Stimulated activated CD8-positive, alpha-beta memory T cell treated with anti-CD3 and anti-CD28 coated beads, Interleukin-2, amount 100 ng/mL, for 1 hour (primary cell): ENCODE measurements at places on chromosomes 7 and 10.

DNA sequence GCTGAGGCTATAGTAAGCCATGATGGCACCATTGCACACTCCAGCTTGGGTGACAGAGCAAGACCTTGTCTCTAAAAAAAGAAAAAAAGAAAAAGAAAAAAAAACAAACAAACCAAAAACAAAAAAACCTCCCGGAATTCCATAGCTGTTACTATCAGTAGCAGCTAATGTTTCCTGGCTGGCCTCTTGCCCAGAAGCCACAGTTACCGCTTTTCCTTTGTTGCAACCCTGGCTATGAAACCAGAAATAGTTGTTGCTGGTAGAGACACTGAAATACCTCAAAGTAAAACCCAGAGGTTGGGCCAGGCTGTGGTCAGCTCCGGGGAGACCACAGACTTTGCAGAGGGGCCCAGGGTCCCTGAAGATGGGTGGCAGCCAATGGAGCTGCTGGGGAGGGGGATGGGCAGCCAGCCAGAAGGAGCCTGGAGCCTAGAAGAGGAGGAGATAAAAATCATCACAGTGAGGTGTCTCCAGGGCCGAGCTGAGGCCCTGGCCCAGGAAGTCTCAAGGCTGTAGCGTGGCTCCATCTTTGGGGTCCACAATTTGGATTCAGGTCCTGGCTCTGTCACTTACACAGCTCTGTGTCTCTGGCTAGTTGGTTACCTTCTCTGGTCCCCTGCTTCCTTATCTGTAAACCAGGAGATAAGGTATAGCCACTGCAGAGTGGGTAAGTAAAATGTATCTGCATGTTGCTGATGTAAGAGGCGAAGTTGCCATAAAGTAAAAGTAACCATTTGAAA, 3.4 kb upstream of the CHST12 start:
- DNase-seq: no peak

GRCh38 chr10:21170216-21170615, 273.1 kb upstream of the NEBL start:
- DNase-seq: no peak

DNA sequence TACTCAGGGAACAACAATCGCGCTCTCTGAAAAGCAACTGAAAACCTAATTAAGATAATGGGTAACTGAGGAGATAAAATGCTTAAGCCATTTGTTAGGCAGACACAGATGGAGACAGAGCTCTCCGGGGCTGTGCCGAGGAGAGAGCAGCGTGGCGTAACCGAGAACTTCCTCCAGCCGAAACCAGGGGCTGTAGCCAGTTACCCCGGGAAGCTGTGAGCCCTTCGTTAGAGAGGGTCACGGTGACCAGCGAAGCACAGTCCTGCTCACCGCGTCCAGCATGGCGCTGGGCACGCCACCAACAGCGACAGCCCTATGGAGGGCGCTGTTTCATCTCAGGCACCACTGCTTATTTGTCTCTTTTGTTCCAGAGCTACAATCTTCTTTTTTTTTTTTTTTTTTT, 16.1 kb downstream of the PAPOLB start:
- DNase-seq: no peak

DNA sequence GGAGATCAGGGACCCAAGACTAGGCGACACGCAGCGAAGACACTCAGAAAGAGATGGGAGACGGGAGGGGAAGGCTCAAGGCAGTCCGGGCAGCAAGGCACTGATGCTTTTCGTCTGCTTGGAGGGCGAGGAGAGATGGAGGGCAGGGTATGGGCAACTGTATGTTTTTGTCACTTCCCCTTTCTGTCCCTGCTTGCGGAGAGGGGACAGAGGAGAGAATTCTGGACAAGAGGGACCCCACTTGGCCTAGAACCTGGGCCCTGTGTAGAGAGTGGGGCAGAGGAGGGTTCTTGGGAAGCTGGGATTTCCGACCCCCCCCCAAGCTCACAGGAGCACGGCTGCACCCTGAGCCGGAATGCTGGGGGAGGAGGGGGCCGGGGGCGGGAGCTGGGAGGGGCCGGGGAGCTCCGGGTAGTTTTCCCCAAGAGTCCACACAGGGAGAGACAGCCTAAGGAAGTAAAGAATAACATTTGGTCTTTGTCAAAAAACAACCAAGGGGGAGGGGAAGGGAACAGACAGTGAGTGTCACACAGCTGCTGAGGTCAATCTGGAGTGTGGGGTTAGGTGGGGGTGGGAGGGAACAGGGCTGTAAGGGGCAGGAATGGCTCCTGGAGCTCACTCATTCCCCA, 1.8 kb downstream of the LRCH4 start:
- no peak for DNase-seq

GRCh38 chr7:128757203-128757602, 18.0 kb downstream of the CALU start:
- no peak for DNase-seq

DNA sequence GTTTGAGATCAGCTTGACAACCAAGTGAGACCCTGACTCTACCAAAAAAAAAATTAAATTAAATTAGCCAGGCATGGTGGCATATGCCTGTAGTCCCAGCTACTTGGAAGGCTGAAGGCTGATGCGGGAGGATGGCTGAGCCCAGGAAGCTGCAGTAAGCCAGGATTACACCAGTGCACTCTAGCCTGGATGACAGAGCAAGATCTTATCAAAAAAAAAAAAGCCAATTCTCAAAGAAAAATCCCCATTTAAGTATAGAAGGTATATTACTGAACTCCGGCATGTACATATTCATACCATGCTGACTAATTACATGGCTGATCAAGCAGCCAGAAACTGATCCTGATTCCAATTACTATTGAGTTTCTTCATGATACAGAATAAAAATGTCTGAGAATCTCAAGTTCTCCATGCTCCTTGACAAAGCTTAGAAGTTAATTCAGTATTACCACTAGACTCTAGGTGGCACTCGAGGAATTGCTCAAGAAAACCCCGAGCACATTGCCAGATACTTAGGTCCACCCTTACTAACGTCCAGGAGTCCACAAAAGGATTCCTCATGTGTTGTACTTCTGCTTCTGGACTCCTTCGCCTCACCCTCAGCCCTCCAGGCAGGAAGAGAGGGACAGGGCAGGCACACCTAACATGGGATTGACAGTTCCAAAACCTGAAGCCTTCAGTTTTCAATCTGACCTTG, 148.9 kb downstream of the PARD3 start:
- DNase-seq: no peak

- no peak for DNase-seq
These were observed 43.3 kb downstream of the DOCK1 start for GRCh38 chr10:126948355-126949160.

GRCh38 chr10:123938890-123939289, 47.3 kb upstream of the CPXM2 start:
- no peak for DNase-seq

DNA sequence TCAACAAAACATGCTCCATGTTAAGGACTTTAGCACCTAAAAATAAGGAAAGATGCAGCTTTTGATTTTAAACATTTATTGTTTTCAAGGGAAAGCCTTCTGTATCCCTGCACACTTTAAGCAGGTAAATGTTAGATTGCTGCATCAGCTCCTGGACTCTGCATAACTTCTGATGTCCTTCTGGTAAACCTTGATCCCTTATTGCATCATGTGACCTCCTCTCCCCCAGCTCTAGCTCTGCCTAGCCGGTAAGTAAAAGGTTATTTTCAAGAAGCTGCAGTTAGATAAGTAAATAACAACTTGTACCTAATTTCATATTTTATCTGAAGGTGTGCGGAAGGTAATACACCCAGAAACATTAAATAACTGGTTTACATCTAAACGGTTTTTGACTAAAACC, 37.5 kb downstream of the PDK4 start:
- no peak for DNase-seq

DNA sequence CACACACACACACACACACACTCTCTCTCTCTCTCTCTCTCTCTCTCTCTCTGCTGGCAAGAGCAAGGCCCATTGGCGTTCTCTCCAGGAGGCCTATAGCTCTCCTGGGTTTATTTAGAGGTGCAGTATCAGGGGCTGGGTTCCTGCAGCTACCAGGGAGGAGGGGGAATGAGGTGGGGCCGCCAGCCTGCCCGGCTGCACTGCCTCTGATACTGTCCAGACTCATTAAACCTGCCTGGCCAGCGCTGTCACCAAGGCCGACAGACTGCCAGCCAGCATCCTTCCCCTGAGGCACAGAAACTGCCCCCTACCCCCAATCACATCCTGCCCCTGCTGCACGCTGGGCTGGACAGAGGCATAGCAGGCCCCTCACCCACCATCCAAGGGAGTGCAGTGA, 4.3 kb downstream of the PRRT4 start:
- DNase-seq: no peak

- DNase-seq: no peak
These were observed 152.9 kb downstream of the ADAM12 start for GRCh38 chr10:126235091-126235978.

GRCh38 chr7:150755473-150756099, 18.4 kb downstream of the GIMAP5 start:
- no peak for DNase-seq

DNA sequence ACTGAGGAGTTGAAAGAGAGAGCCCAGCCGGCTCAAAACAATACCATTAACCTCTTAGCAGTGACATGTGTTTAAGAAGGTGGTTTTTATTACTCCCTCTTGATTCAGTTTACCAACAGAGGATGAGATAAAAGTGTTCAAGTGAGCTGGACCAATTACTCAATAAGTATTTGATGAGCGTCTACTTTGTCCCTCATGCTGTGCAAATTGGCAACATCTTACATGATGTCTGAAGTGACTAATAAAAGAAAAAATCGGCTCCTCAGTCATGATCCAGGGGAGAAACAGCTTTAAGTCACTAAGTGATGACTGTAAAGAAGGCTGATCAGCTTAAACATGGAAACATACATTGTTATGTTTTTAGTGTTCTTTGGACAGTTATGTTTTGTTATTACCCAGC, 7.8 kb downstream of the WNT16 start:
- DNase-seq: no peak

GRCh38 chr7:115822801-115823200, 207.8 kb downstream of the TFEC start:
- DNase-seq: no peak

DNA sequence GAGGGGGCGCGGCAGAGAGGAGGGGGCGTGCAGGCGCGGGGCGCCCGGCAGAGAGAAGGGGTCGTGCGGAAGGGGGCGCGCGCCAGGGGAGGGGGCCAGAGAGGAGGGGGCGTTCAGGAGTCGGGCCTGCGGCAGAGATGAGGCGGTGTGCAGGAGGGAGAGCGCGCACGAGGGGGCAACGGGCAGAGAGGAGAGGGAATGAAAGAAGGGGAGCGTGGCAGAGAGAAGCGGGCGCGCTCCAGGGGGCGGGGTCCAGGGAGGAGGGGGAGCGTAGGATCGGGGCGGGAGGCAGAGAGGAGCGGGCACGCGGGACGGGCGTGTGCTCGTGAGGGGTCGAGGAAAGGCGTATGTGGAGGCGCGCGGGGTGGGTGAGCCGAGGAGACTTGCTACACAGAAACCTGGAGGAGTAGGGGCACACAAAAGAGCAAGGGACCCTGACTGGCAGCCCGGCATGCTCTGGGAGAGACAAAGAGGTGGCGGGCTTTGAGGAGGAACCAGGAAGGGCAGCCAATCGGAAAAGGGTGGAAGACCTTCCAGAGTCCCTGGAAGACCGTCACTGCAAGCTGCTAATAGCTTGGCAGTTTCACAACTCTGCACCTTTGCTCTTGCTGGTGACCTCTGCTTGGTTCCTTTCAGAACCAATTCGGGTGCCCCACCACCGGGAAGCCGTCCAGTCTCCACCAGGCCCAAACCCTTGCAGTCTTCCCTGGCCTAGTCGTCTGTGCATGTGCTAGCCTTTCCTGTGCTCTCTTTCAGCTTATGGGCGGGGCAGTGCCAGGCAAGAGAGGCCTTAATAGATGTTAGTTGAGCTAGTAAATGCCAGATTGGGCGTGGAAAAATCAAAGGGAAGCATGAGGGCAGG, 639 bp downstream of the DYDC2 start:
- DNase-seq: no peak

DNA sequence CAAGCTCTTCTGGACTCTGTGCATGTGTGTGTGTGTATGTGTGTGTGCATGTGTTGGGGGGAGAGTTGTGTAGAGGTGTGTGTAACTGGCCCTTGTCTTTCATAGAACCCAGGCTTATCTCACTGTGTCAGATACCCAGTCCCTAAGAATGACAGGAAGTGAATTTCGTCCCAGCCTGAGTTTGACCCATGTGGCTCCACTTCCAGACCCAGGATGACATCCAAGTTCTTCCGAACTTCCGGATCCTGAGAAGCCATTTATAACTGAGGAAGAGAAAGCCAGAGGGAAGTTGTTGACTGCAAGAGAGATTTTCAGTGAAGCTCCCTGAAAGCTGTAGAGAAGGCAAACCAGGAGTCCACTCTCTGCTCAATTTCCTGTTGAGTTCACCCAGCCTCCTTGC, 53.2 kb downstream of the ADRB1 start:
- no peak for DNase-seq

DNA sequence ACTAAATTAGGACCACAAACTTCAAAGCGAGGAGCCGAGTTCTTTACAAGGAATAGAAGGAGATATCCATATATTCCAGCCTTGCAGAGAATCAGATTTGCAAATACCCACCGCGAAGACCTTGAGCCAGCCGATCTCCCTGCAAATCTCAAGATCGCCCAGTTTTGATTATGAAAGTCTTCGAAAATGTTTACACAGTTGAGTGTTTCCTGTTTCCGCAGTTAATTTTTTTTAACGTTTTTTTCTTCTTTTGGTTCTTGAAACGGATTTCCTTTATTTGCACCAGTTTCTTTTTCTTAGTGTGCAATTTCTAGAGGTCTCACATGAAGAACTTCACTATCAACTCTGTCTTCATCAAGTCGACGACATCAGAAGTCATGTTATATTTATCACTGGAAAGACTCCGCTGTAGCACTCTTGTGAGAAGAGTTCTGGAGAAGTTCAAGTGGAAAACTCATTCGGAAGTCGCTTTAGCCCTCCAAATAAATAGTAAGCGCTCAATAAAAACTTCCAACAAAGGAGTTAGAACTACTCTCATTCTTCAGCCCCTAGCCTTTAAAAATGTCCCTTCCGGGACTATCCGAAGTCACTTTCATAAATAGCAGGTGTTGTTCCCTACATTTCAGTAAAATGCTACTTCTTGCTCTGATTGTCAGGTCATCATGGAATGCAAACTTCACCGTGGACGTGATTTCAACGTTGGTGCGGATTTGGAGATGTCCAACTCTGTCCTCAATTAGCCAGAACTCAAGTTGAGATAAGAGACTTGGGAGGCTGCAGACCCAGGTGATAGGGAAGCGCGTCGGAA, 11.9 kb upstream of the SPAG6 start:
- no peak for DNase-seq

- no peak for DNase-seq
These were observed 20.6 kb upstream of the CELF2 start for GRCh38 chr10:10996966-10997620.

DNA sequence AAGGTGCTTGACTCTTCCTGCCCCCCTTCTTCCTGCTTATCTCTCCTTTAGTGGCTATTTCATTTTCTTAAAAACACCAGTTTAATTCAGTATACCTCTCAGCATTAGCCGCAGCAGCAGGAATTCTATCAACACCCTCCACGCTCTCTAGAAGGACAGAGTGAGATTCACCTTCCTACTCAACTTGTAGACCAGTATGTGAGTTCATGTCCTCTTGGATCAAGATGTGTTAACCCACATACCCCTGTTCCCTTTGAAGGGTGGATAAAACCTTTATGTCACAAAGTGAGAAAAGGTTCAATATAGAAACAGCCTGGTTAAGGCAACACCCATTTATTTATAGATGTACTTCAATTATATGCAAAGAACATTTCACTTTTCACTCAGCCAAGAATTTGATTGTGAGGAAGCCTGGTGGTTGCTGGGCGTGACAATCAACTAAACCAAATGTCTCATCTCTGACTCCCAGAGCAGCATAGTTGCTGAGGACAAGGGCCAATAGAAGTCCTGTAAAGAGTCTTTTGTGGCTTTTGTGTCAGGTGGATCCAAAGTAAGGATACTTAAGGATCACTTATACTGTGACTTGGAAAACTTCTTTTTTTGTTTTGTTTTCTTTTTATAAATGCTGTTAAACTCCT, 617.1 kb downstream of the SORCS3 start:
- DNase-seq: no peak
